ENCODE measurements at places on chromosomes 1 and 21. TPM values are rescaled to one million over a fixed set of nuclear protein-coding genes. Genes with fewer than 3 reads are reported as not detected.

AQP10 gene
- total RNA-seq, result not detected

GBP5 gene
- total RNA-seq, result 99.1 TPM

CFHR1 gene
- not detected for total RNA-seq

PRUNE1 gene
- total RNA-seq, result 14.5 TPM

Data from activated CD8-positive, alpha-beta memory T cell treated with anti-CD3 and anti-CD28 coated beads for 36 hours (primary cell).